Activated CD4-positive, alpha-beta T cell treated with anti-CD3 and anti-CD28 coated beads for 36 hours (primary cell): ENCODE measurements at places on chromosomes 7 and 10.

DNA sequence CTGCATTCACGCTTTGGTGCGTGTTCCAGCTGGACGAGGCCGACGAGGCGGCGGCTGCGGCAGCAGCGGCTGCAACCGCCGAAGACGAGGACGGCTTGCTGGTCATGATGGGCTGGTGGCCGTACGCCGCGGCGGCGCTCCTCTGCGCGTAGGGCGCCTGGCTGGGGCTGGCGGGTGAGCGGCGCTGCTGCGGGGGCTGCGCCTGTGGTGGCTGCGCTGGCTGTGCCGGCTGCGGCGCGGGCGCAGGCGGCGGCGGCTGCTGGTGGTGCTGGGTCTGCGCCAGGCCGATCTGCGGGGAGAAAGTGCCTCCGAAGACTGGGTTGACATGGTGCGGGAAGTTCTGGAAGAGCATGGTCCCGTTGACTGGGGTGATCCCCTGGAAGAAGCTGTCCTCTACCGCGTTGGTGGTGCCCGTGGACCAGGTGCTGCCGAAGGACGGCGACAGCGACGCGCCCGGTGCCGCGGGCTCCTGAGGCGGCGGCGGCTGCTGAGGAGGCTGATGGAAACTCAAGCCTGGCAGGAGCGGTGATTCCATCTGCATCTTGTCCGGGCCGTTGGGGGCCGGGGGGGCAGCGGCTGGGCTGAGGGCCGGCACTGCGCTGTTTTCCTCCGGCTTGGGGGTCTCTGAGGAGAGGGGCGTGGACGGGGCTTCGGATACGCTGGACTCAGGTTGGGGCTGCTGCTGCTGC lies 51.1 kb downstream of the CPEB3 start:
- H3K4me3 ChIP-seq = peak overlapping the region; percentile 72
- H3K4me1 ChIP-seq = peaks cover 29% of the 10 kb centered on the region
- peak; percentile 64 for DNase-seq
- H3K36me3 ChIP-seq = peaks cover 10% of the 10 kb centered on the region
- peak overlapping the region; percentile 24 for H3K27ac ChIP-seq

DNA sequence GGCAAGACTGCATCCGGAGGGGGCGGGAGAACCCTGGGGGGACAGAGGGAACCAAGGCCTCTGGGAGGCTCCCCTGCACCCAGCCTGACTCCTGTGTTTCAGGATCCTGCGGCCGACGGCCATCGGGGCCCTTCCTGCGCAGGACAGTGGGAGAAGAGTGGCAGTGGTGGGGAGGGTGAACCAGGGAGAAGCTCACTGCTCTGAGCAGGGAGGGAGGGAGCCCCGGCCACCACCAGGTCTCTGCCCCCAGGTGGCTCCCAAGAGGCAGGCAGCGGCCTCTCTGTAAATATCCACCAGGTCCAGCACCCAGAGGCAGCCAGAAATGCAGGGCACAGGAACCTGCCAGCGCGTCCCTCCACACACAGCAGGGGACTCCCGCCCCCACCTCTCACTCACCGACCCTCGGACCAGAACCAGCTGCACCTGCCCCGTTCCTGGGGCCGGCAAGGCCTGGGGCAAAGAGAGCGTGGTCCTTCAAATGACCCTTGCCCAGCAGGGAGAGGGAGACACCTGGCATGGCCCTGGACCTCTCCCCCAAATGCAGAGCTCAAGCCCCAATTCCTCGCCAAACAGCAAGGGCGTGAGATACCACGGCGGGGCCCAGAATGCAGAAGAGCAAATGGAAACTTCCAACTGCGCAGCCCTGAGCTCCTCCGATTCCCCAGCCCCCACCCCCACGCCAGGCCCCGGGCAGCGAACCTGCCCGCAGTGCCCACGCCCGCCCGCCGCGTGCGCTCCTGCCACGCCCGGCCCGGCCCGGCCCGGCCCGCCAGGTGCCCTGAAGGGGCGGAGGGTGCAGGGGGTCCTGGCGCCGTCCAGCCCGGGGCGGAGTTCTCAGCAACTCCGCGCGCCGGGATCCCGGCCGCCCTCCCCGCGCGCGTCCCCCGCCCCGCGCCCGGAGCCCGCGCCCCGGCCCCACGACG lies 805 bp downstream of the RASGEF1A start:
- H3K36me3 ChIP-seq = no peaks in the 10 kb centered on the region
- H3K27ac ChIP-seq = no peak overlapping the region
- DNase-seq = peak; percentile 62

GRCh38 chr7:67588631-67589030 lies 592.0 kb downstream of the TYW1 start:
- H3K27me3 ChIP-seq = no peaks in the 10 kb centered on the region
- H3K4me3 ChIP-seq = no peak overlapping the region
- H3K4me1 ChIP-seq = no peaks in the 10 kb centered on the region
- DNase-seq = no peak
- H3K36me3 ChIP-seq = no peaks in the 10 kb centered on the region

- peaks cover 4% of the 10 kb centered on the region for H3K4me1 ChIP-seq
- no peaks in the 10 kb centered on the region for H3K36me3 ChIP-seq
- H3K27me3 ChIP-seq = no peaks in the 10 kb centered on the region
- DNase-seq = no peak
- H3K4me3 ChIP-seq = no peak overlapping the region
Measured at GRCh38 chr7:90931986-90932916, 332.0 kb upstream of the FZD1 start.

GRCh38 chr10:35140727-35141126 lies 14.1 kb downstream of the CREM start:
- no peak for DNase-seq
- peaks cover 9% of the 10 kb centered on the region for H3K36me3 ChIP-seq
- H3K27me3 ChIP-seq = no peaks in the 10 kb centered on the region
- H3K27ac ChIP-seq = no peak overlapping the region

DNA sequence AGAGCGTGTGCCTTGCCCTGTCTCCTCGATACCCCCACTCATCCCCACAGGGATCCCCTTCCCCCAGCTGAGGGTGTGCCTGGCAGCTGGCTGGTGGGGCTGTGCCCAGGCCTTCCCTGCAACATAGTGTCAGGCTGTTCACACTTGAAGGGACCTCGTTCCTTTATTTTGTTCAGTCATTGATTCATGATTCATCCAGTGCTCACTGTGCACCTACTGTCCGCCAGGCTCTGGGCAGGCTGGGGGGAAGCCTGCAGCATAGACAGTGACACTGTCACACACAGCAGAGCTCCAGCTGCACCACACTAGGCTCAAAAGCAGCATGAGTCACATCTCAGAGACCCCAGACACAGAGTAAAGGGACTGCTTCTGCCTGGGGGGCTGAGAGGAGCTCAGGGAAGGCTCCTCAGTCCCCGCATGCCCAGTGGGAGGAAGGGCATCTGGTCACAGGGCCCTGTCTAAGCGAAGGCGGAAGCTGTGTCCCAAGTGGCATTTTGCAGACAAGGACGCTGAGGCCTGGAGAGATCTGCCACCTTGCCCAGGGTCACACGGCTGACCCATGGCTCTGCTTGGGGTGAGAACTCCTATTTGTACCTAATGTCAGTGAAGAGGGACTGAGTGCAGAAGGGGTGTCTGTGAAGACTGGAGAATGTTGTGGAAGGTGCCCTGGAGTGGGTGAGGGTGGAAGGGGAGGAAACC lies 27.9 kb downstream of the CDH23 start:
- no peaks in the 10 kb centered on the region for H3K36me3 ChIP-seq
- no peak overlapping the region for H3K27ac ChIP-seq
- H3K4me3 ChIP-seq = no peak overlapping the region
- H3K4me1 ChIP-seq = no peaks in the 10 kb centered on the region

GRCh38 chr10:110404413-110404812 lies 93.3 kb upstream of the DUSP5 start:
- no peak overlapping the region for H3K4me3 ChIP-seq
- peaks cover 2% of the 10 kb centered on the region for H3K4me1 ChIP-seq
- no peak for DNase-seq
- H3K36me3 ChIP-seq = no peaks in the 10 kb centered on the region
- no peak overlapping the region for H3K27ac ChIP-seq
- no peaks in the 10 kb centered on the region for H3K27me3 ChIP-seq

- H3K27me3 ChIP-seq = peaks cover 25% of the 10 kb centered on the region
- H3K4me3 ChIP-seq = no peak overlapping the region
- DNase-seq = no peak
- H3K27ac ChIP-seq = no peak overlapping the region
- peaks cover 1% of the 10 kb centered on the region for H3K36me3 ChIP-seq
- H3K4me1 ChIP-seq = peaks cover 16% of the 10 kb centered on the region
Measured at GRCh38 chr10:73916761-73917470, 6.0 kb downstream of the PLAU start.

GRCh38 chr7:100221231-100221718 lies 1.5 kb downstream of the PVRIG start:
- no peaks in the 10 kb centered on the region for H3K27me3 ChIP-seq
- DNase-seq = peak; percentile 81
- H3K4me1 ChIP-seq = peaks cover 47% of the 10 kb centered on the region
- H3K27ac ChIP-seq = peak overlapping the region; percentile 90
- peaks cover 54% of the 10 kb centered on the region for H3K36me3 ChIP-seq

GRCh38 chr7:128163473-128163872 lies 77.6 kb upstream of the LEP start:
- H3K36me3 ChIP-seq = no peaks in the 10 kb centered on the region
- DNase-seq = no peak
- peaks cover 35% of the 10 kb centered on the region for H3K27me3 ChIP-seq
- peaks cover 4% of the 10 kb centered on the region for H3K4me1 ChIP-seq
- H3K4me3 ChIP-seq = no peak overlapping the region
- no peak overlapping the region for H3K27ac ChIP-seq

DNA sequence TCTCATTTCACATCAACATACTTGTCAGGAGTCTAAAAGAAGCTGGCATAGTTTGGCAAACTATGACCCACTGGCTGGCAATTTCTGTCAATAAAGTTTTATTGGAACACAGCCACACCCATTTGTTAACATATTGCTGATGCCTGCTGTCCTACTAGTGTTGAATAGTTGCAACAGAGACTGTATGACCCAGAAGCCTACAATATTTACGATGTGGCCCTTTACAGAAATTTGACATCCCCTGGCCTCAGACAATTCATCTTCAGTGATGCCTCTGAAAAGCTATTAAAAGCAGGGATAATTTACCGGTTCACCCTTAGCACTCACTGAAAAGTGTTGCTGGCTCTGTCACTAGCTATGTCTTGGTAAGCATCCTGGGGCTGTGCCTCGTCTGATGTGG lies 155.2 kb downstream of the ARID5B start:
- peak overlapping the region; percentile 87 for H3K4me3 ChIP-seq
- peaks cover 99% of the 10 kb centered on the region for H3K36me3 ChIP-seq
- no peaks in the 10 kb centered on the region for H3K27me3 ChIP-seq
- H3K27ac ChIP-seq = peak overlapping the region; percentile 100

GRCh38 chr7:83326223-83326622 lies 163.5 kb upstream of the PCLO start:
- H3K27ac ChIP-seq = no peak overlapping the region
- H3K4me3 ChIP-seq = no peak overlapping the region
- no peaks in the 10 kb centered on the region for H3K36me3 ChIP-seq

- DNase-seq = no peak
- H3K4me1 ChIP-seq = no peaks in the 10 kb centered on the region
- no peak overlapping the region for H3K4me3 ChIP-seq
- no peak overlapping the region for H3K27ac ChIP-seq
- no peaks in the 10 kb centered on the region for H3K27me3 ChIP-seq
Measured at GRCh38 chr7:47489624-47490023, 92.3 kb downstream of the TNS3 start.

GRCh38 chr7:102992509-102992937 lies 79.7 kb downstream of the LRRC17 start:
- H3K27me3 ChIP-seq = no peaks in the 10 kb centered on the region
- no peak for DNase-seq
- no peaks in the 10 kb centered on the region for H3K4me1 ChIP-seq

- no peak overlapping the region for H3K4me3 ChIP-seq
- no peak overlapping the region for H3K27ac ChIP-seq
- DNase-seq = no peak
- H3K4me1 ChIP-seq = no peaks in the 10 kb centered on the region
Measured at GRCh38 chr10:55168343-55168742, 367.3 kb upstream of the PCDH15 start.
